Activated naive CD4-positive, alpha-beta T cell (primary cell): ENCODE measurements at places on chromosomes 12 and 14.

GRCh38 chr14:30034152-30034551 lies 106.5 kb upstream of the PRKD1 start:
- no peak for DNase-seq

- no peak for DNase-seq
These were observed 32.9 kb downstream of the MVK start for GRCh38 chr12:109606320-109607028.

DNA sequence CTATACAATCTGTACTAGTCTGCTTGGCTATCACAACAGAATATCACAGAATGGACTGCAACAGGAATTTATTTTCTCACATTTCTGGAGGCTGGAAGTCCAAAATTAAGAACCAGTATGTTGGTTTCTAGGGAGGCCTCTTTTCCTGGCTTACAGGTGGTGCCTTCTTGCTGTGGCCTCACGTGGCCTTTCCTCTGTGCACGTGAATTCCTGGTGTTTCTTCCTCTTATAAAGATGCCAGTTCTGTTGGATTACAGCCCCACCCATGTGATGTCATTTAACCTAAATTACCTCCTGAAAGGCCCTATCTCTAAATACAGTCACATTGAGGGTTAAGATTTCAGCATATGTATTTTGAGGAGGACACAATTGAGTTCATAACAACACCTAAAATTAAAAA lies 32.1 kb upstream of the C2CD5 start:
- no peak for DNase-seq

DNA sequence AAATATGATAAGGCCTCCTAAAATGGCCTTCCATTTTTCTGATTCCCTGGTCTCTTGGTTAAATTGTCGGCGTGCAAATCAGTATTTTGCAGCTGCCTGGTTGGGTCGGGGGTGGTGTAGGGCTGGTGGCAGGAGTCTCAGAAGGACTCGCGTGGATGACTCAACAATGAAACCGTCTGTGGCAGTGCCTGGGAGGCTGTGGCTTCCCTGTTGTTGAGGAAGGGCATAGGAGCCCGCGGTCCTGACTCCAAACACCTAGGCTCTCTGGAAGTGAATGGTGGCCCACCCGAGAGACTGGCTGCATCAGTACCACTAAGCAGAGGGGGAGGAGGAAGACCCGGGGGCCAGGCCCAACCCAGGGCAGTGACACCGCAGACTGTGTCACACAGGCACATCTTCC lies 207.9 kb downstream of the TTC7B start:
- no peak for DNase-seq
